NCI-H1436 (cell line): ENCODE measurements at places on chromosomes 2 and 18.

DNA sequence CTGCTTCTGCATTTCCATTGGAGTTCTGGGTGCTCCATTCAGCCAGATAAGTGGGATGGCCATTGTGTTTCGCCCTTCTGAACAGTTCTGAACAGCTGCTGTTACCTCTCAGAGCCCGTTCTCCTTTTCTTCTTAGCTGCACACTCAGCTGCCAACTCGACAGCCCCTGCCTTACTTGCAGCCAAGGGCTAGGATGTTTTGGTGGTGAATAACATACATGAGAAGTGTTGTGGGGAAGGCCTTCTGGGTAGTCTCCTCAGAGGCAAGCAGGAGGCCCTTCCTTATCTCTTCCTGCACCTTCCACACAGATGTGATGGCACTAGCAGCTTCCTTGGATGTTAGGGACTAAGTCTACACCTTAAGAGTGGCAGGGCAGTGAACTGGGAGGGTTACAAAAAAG is 138.4 kb upstream of the NOSTRIN start:
- no peak for DNase-seq

- no peak for DNase-seq
These were observed 4.2 kb downstream of the HOXD11 start for GRCh38 chr2:176111309-176111663.

DNA sequence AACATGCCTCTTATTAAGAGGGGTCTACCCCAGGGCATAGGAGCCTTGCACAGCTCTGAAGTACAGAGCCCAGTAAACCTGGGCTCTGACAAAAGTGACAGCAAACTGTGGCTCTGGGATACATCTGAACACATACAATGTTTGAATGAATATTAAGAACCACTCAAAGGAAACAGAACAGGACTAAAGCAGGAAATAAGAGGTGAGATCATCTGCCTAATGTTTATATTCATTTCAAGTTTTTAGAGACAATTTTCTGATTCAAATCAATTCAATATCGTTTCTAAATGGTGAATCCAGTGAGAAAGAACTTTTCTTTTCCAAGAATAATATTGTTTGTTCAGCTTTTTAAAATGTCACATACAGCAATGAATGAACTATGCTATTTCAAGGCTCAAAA is 136.7 kb upstream of the CAVIN2 start:
- no peak for DNase-seq

DNA sequence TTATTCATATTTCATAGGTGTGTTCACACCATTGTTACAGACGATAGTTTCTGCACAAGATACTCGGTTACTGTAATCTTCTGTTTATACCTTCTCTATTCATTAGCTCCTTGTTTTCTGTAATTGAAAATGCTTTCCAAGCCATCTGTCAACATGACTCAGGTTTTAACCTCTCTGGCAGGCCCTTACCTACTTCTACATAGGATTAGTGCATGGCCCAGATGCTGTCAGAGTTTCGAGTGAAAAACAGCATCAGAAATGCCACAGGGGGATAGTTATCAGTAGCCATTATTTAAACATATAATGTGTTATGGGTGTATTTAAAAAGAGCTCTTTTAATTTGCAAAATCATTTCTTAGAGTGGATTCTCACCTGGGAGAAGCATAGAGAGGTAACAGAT is 596.4 kb downstream of the FBXO15 start:
- no peak for DNase-seq

- no peak for DNase-seq
These were observed 70.4 kb upstream of the DNER start for GRCh38 chr2:229784791-229785190.

DNA sequence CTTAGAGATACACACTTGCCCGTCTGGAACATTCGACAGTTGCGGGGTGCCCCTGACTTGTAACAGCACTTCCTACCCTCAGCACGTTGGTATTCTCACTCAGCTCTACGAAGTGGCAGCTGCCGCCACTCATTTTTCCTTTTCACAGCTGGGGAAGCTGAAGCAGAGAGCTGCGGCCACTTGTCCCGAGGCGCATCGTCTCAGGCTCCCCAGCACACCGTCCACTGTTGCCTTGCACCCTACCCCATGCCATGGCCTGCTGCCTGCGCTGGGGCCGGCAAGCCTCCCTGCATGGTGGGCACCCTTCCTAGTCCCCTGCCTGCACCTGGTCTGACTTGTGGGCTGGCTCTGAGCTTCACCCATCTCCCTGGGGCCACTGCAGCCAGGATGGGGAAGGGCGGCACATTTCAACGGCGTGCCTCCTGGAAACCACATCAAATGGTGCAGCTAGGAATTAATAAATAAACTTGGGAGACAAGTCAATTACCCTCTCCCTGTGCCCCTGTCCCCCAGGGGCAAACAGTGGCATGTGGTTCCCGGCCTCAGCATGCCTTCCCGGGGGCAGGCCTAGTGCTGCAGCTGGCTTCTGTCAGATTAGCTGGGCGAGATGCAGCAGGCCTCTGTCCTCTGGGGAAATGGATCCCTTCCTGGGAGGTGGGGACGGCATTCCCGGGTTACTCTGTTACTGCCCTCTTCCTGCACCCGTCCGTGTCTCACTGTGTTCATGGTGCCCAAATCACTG is 64.7 kb upstream of the HAAO start:
- no peak for DNase-seq

DNA sequence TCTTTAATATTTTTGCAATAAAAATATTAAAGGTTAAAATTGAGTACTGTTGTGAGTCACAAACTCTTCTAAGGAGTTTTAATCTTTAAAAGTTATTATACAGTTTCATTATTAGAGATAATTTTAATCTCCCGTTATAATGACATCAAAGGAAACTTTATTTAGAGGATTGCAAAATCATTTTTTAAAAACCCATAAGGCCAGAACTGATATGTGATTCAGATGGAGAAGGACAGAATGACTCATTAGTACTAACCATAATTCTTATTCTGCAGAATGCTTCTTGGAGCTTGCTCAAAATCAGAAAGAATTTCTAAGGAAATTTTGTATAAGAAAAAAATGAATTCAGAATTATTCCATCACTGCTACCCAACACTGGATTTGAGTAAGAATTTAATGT is 12.5 kb upstream of the HNRNPLL start:
- DNase-seq = no peak

DNA sequence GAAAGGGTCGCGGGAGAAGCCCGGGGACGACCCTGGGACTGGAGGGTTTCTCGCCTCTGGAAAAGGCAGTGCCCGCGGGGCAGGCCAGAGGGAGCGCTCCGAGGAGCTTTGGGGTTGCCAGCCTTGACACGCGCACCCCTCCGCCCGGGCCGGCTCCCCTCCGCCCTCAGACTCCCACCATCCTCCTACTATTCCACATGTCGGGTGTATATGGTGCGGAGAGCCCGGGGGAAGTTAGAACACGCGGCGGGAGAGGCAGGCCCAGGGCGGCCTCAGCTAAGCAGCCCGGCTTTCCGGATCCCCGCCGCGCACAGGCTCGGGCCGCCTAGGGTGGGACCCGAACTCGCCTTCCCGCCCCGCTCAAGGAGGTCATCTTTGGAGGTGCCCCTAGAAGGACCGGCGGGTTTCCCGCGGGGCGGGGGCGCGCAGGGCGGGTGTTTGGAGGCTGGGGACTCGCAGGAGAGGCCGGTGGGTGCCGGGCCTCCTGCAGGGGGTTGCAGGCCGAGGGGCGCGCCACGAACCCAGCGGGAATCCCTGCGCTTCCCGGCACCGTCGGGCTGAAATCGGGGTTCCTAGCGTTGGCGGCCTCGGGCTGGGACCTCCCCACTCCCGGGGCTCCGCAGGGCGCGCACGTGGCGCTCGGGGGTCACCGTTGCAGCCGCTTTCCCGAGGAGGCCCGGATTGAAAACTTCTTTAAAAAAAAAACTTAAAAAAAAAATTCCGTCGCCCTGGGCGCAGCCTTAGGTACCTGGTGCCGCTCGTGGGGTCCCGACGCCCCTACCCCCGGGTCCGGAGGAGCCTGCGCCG is 3.7 kb downstream of the NFATC1 start:
- no peak for DNase-seq

DNA sequence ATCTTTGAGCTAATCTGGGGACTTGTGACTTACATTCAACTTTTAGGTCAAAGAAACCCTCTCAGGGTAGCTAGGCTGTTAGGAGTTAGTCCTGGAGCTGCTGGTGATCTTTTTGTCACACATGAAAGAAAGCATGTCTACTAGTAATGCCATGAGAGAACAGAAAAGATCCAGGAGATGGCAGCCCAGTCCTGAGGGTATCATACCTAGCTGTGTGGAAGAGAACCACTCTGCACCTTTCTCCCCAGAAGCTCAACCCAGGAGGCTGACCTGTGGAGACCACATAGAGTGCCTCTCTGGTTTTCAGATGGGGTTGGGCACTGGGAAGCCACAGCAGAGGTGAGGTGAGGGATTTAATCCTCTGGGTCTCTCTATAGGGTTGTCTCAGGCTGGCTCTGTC is 460.2 kb upstream of the UBE2E3 start:
- DNase-seq = no peak

DNA sequence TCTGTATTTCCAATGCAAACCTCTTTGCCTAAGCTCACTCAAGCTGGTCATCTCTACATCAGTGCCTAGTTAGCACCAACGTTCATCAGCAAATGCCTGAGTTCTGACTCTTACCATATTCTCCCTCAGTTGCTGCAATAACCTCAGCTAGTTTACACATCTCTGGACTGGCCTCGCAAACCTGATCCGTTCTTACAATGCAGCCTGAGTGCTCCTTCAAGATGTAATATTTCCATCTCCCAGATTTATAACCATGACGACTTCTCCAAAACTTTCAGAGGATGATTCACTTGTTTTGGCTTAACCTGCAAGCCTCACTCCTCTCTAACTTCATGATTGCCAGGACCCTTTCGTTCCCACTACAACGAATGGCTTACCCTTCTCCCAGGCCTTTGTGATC is 69.7 kb downstream of the DIPK1C start:
- DNase-seq = no peak

DNA sequence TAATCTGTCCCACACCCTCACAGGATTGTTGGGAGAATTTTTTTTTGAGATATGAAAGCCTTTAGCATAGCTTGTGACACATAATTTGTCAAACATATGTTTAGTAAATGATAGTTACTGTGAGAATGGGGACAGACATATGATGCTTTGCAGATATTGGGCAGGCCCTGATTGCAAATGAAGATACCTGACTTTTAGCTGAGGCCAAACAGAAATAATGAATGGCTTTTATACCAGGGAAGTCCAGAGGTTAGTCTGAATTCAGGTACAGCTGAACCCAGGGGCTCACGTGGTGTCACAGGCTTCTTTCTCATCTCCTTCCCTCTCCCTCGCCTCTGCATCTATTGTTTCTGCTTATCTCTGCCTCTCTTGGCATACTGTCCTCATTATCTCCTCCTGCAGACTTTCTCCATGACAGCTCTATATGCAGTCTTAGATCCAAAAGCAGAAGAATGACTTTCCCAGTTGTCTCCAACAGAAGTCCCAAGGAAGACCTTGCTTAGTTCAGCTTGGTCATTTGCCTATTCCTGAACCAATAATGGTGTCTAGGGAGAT is 4.9 kb upstream of the WNT10A start:
- no peak for DNase-seq

DNA sequence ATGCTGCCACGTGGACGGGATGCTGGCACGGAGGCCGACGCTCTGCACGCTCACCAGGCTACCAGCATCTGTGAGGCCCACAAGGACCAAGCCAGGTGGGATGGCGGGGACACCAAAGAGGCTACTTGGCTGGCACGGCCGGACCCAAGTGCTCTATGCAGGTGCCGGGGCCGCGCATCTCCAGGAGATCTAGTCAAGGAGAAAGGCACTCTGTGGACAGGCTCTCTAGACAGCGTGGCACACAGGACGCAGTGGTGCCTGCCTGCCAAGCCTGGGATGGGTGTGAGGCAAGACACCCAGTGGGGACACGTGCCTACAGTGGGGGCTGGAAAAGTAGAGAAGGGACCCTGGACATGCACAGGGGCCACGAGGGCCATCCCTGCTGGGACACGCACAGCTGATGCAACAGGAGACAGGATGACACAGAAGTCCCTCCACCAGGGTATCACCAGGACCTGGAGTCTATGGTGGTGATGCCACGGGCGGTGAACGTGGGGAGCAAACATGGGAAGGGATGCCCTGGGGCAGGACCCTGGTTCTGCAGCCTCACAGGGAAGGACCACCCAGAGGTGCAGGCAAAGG is 28.5 kb downstream of the ZNF516 start:
- DNase-seq = no peak

DNA sequence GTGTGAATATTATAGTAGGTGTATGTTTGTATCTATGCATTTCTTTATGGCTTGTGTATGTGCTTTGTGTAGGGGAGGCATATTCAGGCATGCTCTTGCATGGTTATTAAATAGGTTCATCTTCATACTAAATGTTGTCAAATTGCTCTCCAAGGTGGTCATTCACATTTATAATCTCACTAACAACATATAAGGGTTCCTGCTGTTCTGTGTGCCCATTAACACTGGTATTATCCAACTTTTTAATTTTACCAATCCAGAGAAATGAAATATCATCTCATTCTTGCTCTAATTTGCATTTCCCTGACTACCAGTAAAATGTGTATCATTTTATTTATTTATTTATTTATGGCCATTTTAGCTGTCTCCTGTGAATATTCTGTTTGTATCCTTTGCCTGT is 29.0 kb upstream of the RPL37A start:
- no peak for DNase-seq

DNA sequence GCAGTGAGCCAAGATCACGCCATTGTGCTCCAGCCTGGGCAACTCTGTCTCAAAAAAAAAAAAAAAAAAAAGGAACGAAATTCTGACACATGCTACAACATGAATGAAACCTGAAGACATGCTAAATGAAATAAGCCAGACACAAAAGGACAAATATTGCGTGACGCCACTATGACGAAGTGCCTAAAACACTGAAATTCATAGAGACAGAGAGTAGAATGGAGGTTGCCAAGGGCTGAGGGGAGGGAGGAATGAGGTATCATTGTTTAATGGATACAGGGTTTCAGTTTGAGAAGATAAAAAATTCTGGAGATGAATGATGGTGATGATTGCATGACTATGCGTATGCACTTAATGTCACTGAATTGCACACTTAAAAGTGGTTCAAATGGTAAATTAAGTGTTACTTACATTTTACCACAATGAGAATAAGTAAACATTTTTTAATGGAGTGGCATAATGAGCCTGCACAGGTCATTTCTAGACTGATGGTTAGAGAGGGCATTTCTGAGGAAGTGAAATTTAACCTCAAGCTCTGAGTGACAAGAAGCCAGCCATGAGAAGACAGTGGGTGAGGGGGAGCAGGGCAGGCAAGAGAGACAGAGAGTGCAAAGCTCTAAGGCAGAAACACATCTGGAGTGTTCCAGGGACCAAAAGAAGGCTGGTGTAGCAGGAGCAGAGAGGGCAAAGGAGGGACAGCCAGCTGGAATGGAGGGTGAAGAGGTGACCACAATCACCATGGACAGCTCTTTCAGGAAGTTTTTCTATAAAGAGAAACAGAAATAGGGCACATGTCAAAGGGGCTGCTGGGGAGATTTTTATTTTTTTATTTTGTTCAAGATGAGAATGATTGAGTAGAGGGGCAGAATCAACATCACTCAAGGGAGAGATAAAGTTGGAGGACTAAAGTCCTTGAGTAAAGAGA is 20.6 kb upstream of the EXOC6B start:
- DNase-seq = no peak

DNA sequence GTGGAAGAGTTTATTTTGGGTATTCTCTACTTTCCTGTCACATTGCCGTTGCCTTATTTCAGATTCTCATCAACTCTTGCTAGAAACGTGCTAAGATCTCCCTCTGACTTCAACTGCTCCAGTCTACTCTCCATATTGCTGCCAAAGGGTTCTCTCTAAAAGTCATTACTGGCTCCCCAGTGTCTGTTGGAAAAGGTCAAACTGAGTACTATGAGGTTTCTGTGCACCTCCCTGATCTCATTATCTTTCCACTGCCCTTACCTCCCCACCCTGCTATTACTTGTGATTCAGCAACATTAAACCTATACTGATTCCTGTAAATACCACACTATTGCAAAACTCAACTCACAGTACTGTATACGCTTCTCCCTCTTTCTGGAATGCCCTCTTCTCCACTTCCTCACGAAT is 1.9 kb upstream of the KRCC1 start:
- DNase-seq = no peak
